ENCODE measurements at places on chromosomes 16 and 17.

GRCh38 chr17:44568945-44569858 lies 11.9 kb downstream of the FZD2 start:
- no peak for DNase-seq

DNA sequence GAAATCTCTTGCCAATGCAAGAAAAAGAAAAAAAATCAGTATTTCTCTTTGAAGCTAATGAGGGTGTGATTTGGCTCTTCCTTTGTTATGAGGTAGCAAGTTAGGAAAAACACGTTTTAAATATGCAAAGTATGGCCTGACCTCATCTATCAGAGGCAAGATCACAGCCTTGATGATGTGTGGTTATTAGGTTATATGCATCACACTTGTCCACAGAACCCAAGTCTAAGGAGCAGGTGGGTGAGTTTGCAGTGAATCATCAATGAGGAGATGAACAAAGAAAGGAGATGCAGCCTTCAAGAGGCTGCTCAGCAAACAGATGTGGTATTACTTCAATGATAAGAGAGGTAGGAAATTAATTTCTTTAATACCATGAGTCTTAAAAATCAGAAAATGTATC lies 594.8 kb upstream of the CDH5 start:
- DNase-seq = no peak

DNA sequence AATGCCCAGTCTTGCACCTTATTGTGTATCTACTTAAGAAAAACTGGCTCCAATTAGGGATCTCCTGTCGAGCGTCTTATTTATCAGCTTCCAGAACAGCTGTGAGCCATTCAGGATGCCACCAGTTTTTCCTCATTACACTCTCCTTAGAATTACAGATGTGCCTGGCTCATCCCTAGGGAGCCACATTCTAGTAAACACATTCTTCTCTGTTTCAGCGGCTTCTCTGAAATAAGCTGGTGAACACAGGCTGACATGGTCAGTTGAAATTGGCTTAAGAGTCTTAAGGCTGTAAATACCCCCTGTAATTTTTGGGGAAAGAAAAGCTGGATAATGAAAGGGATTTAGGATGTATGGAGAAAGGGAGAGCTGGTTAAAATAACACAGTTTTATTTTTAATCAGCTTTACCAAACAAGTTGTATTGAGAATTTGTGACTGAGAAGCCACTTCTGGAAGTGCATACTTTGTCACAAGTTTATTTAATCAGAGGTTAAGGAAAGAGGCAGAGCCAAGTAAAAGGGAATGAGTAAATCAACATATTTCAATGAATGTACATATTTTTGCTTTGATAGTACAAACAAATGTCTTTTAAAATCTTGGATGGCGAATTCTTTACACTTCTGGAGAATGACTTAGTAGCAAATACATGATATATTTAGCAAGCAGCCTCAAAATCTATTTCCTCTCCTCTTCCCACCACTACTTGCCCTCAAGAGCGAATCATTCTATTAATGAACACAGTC lies 562.0 kb upstream of the GOT2 start:
- DNase-seq = no peak

- no peak for DNase-seq
These were observed 246.2 kb downstream of the KATNIP start for GRCh38 chr16:27795992-27796614.

DNA sequence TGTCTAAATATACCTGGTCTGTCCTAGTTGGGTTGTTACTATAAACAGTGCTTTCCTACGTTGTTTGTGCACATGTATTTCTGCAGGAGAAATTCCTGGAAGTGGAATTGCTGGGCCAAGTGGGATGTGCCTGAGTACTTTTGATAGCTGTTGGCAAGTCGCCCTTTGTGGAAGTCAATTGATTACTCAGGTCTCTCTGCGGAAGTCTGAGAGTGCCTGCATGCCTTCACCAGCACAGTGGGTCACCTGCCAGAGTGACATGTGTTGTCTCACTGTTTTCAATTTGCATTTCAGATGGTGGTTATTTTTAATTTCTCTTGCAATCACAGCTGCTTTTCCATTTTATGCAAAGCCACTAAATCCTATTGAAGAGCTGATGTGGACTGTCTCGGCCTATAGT lies 2.3 kb upstream of the MVD start:
- DNase-seq = no peak

DNA sequence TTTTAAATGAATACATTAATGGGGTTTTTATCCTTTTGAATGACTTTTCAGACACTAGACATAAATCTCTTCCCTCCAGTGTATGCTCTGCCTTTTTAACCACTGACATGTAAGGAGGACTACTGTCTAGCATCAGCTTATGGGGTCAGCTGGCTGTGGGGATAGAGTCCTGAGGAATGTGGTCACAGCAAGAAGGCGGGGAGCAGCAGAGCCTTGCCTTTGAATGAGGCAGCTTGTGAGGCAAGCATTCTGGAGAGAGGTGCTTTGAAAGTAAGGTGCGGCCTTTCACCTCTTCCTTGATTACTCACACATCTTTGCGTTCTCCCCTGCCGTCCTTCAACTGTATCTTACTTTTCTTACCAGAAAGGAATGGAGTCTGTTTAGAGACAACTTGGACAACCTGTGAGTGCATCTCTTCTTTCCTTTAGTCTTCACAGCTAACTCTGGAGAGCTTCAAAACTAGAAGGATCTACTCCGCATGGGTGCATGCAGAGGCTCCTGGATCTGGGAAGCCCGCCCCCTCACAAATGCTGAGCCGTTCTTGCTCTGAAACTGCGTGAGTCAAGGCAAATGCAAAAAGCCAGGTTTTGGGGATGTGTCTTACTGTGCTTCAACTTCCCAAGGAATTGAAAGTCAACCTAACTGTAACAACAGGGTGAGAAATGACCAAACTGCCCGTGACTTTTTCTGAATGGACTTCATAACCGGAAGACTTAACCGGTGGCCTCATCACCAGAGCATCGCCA lies 49.9 kb downstream of the ADCY7 start:
- no peak for DNase-seq

- DNase-seq = no peak
These were observed 31.7 kb downstream of the PRAC1 start for GRCh38 chr17:48690655-48691054.

DNA sequence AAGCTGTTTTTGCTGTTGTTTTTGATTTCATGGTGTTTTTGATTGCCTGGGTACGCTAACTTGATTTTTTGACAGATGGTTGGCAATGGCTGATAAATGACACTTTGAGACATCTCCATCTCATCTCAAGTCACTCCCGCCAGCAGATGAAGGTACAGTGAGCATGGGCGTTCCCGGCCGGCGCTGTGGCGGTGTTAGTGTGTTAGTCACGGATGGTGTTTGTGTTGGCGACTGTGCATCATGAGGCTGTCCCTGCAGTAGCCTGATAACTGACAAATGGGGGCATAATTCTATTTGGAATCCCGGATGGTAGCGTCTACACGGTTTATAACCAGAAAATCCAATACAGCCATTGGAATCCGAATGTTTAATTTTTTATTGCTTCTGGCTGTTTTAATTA lies 81.6 kb upstream of the ZNF750 start:
- DNase-seq = no peak

DNA sequence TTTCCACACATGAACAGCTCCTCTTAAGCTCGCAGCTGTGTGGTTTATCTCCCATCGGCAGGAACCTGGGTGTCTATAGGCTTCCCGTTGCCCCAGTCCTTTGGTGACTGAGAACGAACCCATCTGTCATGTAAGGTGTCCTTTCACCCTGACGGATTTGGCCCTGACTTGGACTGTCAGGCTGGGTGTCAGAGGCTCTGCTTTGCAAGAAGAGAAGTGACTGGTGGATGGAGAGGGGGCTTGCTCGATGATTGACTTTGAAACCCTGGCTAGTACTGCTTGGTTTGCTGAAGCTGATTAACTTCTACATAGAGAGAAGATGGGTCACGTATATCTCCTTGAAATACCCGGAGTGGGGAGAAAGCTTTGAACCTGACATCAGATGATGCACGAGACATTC lies 42.9 kb downstream of the COX4I1 start:
- no peak for DNase-seq
